Motor neuron (in vitro differentiated cells): ENCODE measurements at places on chromosomes 13 and 19. TPM values are rescaled to one million over a fixed set of nuclear protein-coding genes. Genes with fewer than 3 reads are reported as not detected.

GRCh38 chr19:17109300-17109699 lies 33.7 kb downstream of the MYO9B start:
- no peak for ATAC-seq

DNA sequence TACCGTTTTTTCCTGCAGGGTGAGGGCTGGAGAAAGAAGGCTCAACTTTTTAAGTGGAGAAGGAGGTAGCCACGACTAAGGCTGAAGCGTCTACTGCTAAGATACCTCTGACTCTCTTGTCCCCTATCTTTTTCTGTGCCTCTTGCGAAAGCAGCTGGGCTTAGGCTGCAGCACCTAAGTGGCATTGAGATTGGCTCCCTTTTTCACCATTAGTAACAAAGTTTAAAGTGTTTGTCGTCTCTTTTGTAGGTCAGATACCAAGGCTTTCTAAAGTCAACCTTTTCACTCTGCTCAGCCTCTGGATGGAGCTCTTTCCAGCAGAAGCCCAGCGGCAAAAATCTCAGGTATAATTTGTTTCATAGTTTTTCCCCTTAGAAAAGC lies 887 bp downstream of the CDADC1 start:
- ATAC-seq = no peak

GRCh38 chr19:31139871-31140505 lies 209.2 kb downstream of the TSHZ3 start:
- no peak for ATAC-seq

- ATAC-seq = peak; percentile 28
Observed at GRCh38 chr19:50492303-50493052, 15.8 kb upstream of the GARIN5A start.

The ZNF726 gene
- 0.71 TPM in 1 of 2 replicates, not detected in the other for total RNA-seq

The CCDC169 gene
- 9.6 and 9.8 TPM in 2 replicates for total RNA-seq

The SERP2 gene
- 0.75 and 1.3 TPM in 2 replicates for total RNA-seq

The DCT gene
- 0.95 and 1.3 TPM in 2 replicates for total RNA-seq
